Activated naive CD4-positive, alpha-beta T cell treated with anti-CD3 and anti-CD28 coated beads, Interleukin-2, amount 10 ng/mL, durations not matched to agents 7 days and 5 days (primary cell): ENCODE measurements at places on chromosomes 2 and 18.

- H3K36me3 ChIP-seq, result no peaks in the 10 kb centered on the region
- no peak overlapping the region for H3K4me3 ChIP-seq
- no peak overlapping the region for H3K27ac ChIP-seq
- peaks cover 5% of the 10 kb centered on the region for H3K27me3 ChIP-seq
These were observed 152.8 kb downstream of the B3GNT2 start for GRCh38 chr2:62348700-62349099.

DNA sequence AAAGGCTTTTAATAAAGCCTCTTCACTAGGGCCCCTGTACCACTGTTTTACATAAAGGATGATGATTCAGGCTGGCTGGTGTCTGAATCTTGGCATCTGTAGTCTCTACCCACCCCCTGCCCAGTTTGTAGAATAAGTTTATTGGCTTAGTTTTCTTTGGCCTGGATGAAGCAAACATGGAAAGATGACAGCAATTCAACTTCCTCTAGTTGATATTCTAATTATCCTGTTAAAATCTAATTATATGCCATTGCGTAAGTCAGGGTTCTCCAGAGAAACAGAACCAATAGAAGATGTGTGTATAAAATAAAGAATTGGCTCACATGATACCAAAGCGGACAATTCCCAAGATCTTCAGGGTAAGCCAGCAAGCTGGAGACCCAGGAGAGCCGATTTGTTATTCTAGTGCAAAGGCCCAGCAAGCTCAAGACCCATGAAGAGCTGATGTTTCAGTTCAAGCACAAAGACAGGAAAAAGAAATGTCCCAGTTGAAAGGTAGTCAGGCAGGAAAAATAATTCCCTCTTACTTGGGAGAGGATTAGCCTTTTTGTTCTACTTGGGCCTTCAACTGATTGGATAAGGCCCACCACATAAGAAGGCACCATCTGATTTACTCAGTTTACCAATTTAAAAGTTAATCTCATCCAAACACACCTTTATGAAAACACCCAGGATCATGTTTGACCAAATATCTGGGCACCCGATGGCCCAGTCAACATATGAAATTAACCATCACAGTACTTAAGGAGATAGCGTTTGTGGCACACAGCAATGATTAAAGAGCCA, 82.6 kb upstream of the LYPD1 start:
- H3K4me1 ChIP-seq, result no peaks in the 10 kb centered on the region
- no peak overlapping the region for H3K27ac ChIP-seq
- DNase-seq, result no peak

DNA sequence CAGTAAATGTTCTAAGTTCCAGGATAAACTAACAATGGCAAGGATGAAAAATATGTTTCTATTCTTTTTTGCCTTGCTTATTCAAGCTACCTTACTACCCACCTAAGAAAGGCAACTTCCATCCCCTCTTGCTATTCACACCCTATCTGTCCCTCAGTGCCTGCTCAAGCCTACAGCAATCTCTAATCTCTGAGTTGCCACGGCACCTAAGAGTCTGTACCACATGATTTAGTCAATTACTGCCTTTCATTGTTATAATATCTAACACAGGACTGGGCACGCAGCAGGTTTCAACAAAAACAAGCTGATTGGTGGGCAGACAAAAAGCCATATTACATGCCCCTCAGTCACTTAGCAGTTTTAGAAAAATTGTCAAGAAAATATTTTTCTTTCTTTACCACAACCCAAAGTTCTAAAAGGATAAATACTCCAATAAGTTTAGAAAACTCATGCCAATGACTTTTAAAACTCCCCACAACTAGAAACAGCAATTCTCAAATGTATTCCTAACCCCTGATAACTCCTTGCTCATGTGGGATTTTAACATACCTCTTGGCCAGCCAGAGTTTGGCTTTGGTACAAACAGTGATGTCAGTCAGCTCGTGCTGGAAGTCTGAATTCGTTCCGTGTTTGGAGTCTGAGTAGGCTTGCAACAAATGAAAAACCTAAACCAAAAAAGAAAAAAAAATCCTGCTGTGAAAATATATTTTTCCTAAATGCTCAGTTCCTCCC, 117.3 kb upstream of the ZFP36L2 start:
- H3K27ac ChIP-seq, result no peak overlapping the region
- no peaks in the 10 kb centered on the region for H3K4me1 ChIP-seq
- no peak for DNase-seq
- H3K4me3 ChIP-seq, result no peak overlapping the region

DNA sequence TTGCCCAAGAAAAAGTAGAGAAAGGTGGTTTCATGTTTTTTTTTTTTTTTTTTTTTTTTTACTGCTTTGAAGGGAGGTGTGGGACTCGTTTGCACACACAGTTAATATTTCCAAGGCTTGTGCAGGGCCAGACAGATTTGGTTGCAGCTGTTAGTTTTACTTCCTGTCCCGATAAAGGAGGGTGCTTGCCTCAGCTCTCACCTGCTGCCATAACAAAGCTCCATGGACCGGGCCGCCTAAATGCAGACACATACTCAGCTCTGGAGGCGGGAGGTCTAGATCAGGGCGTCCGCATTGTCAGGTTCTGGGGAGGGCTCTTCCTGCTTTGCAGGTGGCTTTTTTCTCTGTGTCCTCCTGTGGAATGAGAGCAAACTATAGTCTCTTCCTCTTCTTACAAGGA, 69.9 kb downstream of the ODC1 start:
- H3K36me3 ChIP-seq, result peaks cover 17% of the 10 kb centered on the region
- DNase-seq, result peak; percentile 60
- H3K27ac ChIP-seq, result peak overlapping the region; percentile 47
- peaks cover 87% of the 10 kb centered on the region for H3K4me1 ChIP-seq
- H3K4me3 ChIP-seq, result no peak overlapping the region

GRCh38 chr18:24000613-24001490, 13.7 kb upstream of the TTC39C start:
- H3K36me3 ChIP-seq, result peaks cover 20% of the 10 kb centered on the region
- no peak overlapping the region for H3K27ac ChIP-seq
- H3K27me3 ChIP-seq, result no peaks in the 10 kb centered on the region
- peaks cover 57% of the 10 kb centered on the region for H3K4me1 ChIP-seq
- H3K4me3 ChIP-seq, result no peak overlapping the region

DNA sequence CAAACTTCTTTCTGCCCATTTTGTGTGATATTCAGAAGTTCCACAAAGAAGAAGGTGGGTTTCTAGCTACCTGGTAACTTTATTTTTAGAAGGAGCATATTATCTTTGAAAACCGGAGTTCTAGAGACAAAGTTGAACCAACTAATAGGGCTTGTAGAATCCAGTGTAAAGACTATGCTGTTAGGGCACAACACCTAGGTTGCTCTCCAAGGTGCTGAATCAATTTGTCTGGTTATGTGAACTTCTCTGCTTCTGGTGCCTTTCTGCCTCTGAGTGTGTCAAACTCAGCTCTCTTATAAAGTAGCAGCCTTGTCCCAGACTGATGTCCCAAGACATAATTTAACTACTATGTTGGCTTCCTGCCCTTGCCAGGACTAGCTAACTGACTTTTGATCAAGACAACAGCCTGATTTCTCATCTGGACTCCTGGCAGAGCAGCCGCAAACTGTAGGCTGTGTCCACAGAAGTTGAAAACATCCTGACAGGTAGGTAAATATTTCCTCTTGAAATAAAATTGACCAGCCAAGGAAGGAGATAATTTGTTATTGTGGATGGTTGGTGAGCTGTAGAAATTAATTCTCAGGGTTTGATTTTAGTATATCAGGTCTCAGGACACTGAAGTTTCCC, 119.4 kb downstream of the CYRIA start:
- H3K4me1 ChIP-seq, result no peaks in the 10 kb centered on the region
- H3K4me3 ChIP-seq, result no peak overlapping the region
- H3K27me3 ChIP-seq, result no peaks in the 10 kb centered on the region
- H3K36me3 ChIP-seq, result no peaks in the 10 kb centered on the region
